ENCODE measurements at places on chromosomes 16 and 17.

- DNase-seq, result peak; percentile 92
Observed at GRCh38 chr17:7851438-7852261, 3.2 kb upstream of the TMEM88 start.

GRCh38 chr17:19555746-19556145, 22.1 kb downstream of the SLC47A1 start:
- no peak for DNase-seq

DNA sequence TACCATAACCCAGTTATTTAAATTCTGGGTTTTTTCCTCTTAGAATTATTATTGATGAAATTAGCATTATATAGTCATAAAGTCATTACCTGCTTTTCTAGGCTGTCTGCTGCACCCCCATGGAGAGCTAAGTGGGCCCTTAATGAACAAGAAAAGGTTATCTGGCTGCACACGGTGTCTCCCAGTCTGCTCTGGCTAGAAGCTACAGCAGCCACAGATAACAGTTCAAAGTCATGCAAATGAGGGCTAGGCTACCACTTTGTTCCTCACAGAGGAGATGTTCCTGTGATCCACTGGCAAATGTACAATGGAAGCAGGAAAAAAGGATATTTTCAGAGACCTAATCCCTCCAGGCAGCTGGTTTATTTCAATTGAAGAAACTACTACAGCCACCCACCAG, 112.1 kb downstream of the SNX11 start:
- DNase-seq, result no peak

DNA sequence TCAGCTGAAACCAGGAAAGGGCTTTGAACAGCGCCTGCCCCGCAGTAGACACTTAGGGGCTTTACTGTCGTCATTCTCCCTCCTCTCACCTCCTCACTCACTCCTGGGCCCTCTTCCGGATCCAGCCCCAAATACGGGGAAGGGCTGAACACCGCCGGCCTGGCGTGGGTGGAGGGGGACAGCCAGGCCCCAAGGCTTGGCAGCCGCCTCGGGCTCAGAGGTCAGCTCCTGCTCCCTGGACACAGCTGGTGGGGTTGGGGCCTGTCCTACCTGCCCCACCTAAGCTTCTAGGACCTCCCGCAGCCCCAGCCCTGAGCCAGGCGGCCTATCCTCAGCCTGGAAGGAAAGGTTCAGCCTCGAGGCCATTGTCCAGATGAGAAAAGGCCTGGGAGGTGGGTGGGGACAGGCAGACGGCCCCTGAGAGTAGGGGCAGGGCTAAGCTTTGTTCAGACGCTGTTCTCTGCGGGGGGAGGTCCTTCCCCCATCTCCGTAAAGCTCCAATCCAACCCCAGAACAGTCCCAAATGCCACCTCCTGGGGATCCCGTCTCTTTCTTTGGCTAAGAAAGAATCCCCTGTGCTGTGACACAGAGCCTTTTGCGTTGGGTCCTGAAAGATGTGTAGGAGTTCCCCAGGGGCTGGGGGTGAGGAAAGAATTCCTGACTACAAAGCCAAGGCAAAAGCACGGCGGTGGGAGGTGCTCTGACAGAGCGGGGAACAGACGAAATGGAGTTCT, 881 bp upstream of the LLGL1 start:
- no peak for DNase-seq

- DNase-seq, result peak; percentile 57
Observed at GRCh38 chr17:2709183-2709661, 2.3 kb downstream of the CLUH start.

DNA sequence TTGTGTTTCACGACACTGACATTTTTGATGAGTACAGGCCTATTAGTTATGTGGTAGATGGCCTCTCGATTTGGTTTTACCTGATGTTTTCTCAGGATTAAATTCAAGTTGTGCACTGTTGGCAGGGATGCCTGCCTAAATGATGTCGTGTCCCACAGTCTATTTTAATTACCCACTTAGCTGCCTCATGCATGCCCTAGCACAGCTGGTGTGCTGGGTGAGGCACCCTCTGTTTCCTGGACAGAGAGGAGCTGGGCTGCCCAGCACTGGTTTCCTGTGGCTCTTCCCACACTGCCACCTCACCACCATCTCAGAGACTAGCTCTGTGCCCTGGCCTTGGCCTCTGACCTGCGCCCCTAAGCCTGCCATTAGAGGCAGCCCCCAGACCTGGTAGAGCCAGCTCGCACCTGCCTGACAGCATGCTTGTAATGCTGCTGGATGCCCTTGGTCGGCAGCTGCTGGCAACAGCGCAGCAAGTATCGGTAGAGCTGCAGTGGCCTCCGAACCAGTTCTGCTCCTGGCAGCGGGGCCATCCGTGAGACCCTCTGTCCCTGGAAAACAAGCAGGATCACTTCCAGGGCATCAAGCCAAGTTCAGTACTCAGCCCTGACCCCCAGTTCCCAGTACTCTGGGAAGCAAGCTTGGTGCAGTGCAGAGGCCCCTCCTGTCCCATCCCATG, 10.9 kb downstream of the LYRM9 start:
- no peak for DNase-seq

- DNase-seq, result no peak
Observed at GRCh38 chr17:82412535-82413520, 5.3 kb upstream of the HEXD start.

GRCh38 chr16:87406495-87407088, 14.5 kb downstream of the MAP1LC3B start:
- DNase-seq, result no peak

GRCh38 chr16:17343028-17343427, 127.7 kb downstream of the XYLT1 start:
- DNase-seq, result no peak

- no peak for DNase-seq
Observed at GRCh38 chr17:36132421-36132831, 28.8 kb downstream of the CCL4 start.

DNA sequence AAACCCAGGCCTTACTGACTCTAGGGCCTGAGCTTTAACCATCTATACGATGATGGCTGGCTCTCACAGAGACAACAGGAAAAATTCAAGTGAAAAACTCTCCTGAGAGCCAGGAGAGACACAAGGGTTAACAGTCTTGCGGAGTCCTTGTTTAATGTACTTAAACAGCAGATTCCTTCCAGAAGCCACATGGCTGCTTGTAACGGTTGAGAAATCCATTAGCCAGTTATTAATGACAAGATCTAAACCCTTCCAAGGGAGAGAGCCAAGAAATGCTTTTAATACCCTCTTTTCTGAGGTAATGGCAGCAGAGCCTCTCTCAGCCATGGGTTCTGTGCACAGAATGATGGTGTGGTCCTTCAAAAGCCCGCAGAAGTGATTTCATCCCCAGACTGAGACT, 5.2 kb upstream of the ALDOA start:
- DNase-seq, result no peak

DNA sequence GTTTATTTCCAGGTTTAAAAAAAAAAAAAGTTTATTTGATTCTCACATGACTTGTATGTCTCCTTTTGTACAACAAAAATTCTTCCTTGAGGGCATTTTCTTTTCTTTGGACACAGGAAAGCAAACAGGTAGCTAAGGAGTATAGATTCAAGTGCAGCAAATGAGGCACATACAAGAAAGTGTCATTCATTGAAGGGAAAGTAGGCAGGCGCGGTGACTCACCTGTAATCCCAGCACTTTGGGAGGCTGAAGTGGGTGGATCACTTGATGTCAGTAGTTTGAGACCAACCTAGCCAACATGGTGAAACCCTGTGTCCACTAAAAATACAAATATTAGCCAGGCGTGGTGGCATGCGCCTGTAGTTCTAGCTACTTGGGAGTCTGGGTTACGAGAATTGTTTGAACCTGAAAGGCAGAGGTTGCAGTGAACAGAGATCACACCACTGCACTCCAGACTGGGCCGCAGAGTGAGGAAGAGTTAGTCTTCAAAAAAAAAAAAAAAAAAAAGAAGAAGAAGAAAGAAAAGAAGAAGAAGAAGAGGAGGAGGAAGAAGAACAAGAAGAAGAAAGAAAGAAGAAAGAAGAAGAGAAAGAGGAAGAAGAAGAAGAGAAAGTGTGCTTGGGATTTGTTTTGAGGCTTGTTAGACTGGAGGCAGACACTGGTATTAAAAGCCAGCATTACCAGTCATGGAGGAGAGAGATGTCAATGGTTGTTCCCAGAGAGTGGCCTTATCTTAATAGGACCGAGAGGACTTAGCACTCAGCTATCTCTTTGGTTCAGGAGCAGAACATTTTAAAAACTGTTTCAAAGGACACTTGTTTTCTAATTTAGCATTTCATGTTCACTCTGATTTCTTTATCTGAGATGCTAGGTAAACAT, 19.7 kb downstream of the GINS3 start:
- DNase-seq, result no peak

- no peak for DNase-seq
Observed at GRCh38 chr16:64217789-64218535, 903.9 kb downstream of the CDH11 start.

- no peak for DNase-seq
Observed at GRCh38 chr16:49311823-49312222, 30.2 kb upstream of the CBLN1 start.

DNA sequence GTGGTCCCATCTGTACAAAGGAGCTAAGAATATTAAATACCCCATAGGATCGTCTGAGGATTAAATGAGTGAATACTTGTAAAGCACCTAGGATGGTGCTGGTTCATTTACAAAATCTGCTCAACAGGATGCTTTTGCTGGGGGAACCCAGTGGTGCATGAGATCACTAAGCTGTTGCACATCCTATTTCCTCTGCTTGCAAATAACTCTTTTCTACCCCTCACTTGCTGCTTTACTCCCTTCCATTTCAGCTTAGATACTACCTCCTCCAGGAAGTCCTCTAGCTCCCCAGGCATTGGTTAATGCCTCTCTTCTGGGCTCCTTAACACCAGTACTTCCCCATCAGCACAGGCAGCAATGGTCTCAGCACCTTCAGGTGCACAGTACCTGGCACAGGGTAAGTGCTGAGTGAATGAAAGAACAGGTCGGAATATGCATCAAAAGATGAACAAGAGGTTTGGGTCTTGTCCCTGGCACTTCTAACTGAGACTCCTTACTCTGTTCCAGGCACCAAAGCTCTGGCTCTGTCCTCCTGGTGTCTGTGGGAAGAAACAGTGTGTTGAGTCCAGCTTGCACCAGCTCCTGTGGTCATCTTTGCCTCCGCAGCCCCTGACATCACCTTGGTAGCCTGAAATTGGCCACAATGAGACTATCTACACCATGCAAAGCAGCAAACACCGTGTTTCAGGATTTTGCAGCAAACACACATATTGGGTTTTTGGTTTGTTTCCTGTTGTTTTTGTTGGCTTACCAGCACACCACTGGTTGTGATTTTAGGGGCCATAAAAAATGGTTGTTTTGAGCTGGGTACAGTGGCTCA, 24.1 kb upstream of the IL21R start:
- no peak for DNase-seq

DNA sequence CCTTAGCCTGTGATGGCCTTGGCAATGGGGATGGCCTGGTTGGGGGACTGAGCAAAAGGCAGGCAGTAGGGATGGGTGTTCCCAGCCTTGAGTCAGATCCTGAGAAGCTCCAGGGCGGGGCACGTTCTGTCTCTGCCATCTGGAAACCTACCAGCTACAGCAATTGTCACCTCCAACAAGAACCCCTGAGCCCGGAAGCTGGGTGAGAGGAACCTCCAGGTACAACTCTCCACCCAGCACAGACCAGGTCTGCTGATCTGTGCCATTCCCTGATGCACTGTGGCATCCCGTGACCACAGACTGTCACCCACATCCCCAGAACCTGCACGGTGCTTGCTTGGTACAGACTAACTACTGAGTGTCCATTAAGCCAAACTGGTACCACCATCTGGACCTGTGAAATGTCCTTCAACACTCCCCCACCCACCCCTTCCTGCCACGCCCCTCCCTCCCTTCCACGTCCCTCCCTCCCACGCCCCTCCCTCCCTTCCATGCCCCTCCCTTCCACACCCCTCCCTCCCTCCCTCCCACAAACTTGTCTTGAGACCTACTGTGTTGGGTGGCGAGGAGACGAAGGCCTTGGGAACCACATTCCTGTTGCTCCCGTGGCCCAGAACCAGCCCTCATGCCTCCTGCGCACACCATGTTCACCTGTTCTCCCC, 16.6 kb downstream of the MYO15B start:
- DNase-seq, result no peak

DNA sequence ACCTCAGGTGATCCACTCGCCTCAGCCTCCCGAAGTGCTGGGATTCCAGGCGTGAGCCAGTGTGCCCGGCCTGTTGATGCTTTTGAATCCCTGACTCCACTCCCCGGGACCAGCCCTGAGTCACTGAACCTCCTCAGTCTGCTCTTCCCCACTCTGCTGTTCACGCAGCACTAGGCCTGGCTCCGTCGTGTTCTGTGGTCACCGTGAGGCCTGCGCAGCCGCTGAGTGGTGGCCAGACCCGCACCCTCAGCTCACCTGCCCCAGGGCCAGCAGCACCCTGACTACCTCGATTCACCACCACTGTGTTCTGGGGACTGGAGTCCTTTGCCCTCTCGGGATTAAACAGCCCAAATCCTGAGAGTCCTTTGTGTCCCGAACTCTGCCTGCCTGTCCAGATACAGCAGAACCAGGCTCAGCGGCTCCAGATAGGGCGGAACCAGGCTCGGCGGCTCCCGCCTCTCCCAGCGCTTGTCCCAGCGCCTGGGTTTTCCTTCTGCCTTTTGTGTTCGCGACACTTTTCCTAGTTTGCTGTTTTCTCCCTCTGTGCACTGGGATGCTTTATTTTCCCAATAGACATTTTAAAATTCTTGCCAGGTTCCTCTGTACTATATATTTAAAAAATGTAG, 58.6 kb upstream of the ENDOV start:
- DNase-seq, result no peak

GRCh38 chr17:51643702-51644490, 383.6 kb downstream of the UTP18 start:
- DNase-seq, result no peak

DNA sequence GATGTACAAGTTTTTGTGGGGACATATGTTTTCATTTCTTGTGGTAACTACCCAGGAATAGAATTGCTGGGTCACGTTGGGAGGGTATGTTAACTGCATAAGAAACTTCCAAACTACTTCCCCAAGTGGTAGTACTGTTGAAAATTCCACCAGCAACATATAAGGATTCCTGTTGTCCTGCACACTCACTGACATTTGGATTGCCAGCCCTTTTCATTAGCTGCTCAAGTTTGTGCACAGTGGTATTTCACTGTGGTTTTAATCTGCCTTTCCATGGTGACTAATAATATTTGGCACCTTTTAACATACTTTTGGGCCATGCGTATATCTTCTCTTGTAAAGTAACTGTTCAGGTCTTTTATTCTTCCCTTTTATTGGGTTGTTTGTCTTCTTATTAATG, 103.3 kb downstream of the GNAO1 start:
- no peak for DNase-seq
